ENCODE measurements at places on chromosomes 6 and 20.

- no peak for DNase-seq
Observed at GRCh38 chr6:160462551-160463109, 114.5 kb downstream of the SLC22A3 start.

DNA sequence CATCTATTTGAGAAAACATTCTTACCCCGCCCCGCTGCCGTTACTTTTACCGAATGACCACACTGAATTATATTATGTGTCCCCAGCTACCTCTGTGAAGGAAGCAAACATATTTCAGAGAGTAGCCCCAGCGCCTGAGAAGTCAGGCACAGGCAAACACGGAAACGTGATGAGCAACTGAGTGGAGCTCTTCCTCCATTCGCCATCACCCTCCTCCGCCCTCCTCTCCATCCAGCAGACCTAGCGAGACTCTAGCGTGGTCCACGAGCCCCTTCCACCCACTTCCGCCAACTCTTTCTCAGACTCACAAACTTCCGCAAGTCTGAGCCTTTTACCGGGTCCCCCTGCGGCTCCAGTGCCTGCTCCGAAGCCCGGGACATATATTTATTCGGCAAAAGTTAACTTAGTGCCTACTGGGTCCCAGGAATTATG, 582 bp downstream of the SNRPB start:
- peak; percentile 41 for DNase-seq

- no peak for DNase-seq
Observed at GRCh38 chr6:114346451-114346850, 3.6 kb upstream of the HS3ST5 start.

DNA sequence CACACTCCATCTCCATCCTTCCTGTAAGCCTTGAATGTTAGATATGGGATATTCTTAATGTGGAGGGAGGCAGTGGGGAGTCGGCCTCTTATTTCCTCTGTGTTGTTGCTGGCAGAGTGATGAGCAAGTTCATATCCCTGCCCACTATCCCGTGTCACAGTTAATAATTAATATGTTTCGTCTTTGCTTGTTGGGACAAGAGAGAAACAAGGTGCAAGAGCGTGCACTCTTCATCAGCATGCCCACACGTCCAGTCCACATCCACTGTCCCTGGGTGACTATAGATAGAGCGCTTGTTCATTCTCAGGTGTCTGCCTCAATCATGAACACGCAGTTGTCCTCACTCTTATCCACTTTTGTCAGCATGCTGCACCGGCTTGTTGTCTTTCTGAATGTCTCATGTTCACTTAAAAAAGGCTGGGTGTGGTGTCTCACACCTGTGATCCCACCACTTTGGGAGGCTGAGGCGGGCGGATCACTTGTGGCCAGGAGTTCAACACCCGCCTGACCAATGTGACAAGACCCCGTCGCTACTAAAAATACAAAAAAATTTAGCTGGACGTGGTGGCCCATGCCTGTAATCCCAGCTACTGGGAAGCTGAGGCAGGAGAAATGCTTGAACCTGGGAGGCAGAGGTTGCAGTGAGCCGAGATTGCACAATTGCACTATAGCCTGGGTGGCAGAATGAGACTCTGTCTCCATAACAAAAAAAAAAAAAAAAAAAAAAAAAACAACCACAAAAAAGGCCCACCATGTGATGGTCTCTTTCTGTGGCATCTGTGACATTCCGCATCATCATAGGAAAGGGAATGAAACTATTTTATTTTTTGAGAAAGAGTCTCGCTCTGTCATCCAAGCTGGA, 34.2 kb downstream of the PPP1R3G start:
- no peak for DNase-seq

DNA sequence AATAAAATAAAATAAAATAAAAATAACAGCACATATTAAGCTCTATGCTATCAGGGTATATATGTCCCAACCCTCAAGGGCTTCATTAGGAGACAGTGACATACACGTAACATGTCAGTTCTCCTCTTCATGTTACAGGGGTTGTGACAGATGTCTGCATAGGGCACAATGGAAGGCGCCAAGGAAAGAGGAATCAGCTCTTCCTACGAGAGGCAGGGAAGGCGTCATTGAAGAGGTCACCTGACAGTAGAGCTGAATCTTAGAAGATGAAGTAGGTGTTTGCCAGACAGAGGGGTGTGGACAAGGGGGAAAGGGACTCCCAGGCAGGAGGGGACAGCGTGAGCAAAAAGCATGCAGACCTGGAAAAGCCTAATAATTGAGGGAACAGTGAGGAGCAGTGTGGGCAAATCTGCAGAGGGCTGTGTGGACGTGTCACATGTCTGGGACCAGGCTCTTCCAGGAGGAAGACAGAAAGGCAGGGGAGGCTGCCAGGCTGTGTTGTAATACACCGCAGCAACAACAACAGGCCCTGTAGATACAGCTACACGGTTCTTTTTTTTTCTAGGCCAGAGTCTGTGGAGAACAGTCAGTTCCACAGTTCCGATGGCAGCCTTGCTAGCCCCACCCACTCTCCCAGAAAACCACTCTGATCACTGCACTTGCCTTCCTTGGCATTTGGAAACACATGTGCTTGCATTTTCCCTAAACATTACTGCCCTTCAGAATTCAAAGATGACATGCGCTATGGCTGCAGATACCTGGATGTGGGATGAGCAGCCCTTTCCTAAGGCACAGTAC, 2.5 kb upstream of the FKBP5 start:
- DNase-seq = no peak

DNA sequence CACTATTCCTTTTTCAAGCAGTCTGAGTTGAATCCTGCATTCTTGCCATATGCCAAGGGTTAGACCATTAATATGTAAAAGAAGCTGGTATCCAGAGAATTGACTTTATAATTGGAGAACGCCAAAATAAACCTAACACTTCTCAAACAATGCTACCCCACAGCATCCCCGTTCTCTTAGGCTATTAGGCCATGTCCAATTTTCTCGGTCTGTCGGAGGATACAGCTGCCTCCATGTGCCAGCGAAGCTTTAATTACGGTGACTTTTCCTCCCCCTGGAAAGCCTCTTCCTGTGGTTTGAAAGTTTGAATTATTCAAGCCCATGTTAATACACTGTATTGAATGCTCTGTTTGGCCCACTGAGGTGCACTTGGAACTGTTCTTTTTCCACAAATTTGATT, 60.5 kb downstream of the HS3ST5 start:
- DNase-seq = no peak

GRCh38 chr6:19692506-19693298, 144.5 kb upstream of the ID4 start:
- no peak for DNase-seq

- DNase-seq = no peak
Observed at GRCh38 chr20:18436847-18437246, 30.0 kb downstream of the DZANK1 start.

GRCh38 chr6:90463359-90463758, 123.5 kb downstream of the MAP3K7 start:
- DNase-seq = no peak

- peak; percentile 88 for DNase-seq
Observed at GRCh38 chr20:53578492-53579222, 15.0 kb downstream of the ZNF217 start.

DNA sequence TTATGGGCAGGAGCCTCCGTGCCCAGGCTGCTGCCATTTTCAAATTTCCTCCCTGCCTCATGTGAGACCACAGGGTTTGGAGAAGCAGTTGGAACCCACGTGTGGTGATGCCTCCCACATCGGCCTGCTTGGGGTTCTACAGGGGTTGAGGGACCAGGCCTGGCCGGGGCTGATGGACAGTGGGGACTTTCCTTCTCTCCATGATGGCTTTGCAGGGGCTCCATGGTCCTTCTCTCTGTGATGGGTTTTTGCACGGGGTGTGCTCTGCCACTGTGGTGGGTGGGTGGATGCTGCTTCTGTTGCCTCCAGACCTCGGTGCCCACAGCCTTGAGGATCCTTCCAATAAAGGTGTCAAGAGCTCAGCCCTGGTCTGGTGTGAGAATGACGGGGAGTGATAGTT, 54.4 kb downstream of the ADNP start:
- no peak for DNase-seq

- peak; percentile 66 for DNase-seq
Observed at GRCh38 chr6:36123270-36124139, 6.8 kb upstream of the MAPK13 start.

DNA sequence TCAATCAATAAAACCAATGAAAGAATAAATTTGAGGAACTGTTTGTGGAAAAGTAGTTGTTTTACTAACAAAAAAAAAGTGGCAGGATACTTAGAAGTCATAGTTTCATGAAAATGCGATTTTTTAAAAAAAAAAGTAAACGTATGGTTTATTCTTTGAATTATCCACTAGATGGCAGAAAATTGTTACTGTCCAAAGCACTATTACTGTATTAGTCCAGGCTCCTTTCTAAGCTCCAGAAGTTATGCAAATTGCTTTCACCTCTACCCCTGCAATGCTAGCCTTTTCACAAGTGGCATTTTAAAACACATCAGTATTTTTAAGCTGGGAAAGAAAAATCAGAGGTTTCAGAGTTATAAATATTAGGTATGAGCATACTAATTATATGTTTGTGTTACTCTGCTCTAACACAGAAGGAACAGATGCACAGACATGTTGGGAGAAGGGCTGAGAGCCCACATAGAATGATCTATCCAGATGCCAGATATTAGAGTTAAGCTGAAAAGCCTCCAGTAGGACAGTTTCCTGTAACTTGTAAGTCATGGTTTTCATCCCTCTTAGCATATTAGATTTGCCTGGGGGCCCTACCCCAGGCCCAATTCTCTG, 63.9 kb downstream of the FHL5 start:
- DNase-seq = peak; percentile 49

DNA sequence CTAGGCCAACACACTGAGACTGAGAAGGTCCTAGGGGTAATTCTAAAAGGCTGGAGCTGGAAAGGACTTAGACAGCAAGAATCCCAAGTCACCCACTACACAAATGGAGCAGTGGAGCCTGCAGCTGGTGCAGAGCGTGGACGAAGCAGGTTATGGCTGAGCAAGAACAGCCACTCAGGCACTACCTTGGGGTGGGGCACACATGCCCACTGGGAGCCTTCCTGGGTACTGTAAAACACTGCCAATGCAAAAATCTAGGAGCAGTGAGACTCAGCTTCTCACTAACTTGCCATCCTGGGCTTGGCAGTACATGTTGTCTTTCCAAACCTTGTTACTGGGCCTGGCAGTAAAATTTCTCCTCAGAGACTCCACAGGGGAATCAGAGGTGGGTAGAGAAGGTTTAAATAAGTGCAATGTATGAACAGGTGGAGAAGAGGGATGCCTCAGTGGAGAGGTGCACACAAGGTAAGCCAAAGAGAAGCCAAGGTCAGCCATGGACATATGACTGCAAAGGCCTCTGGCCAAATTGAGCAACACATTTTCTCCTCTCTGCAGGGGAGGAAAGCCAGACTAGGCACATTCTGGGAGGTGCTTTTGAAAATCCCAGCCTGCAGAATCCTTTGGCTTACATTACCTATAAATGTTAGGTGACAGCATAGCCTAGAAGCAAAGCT, 105.6 kb downstream of the TNFRSF21 start:
- DNase-seq = no peak

DNA sequence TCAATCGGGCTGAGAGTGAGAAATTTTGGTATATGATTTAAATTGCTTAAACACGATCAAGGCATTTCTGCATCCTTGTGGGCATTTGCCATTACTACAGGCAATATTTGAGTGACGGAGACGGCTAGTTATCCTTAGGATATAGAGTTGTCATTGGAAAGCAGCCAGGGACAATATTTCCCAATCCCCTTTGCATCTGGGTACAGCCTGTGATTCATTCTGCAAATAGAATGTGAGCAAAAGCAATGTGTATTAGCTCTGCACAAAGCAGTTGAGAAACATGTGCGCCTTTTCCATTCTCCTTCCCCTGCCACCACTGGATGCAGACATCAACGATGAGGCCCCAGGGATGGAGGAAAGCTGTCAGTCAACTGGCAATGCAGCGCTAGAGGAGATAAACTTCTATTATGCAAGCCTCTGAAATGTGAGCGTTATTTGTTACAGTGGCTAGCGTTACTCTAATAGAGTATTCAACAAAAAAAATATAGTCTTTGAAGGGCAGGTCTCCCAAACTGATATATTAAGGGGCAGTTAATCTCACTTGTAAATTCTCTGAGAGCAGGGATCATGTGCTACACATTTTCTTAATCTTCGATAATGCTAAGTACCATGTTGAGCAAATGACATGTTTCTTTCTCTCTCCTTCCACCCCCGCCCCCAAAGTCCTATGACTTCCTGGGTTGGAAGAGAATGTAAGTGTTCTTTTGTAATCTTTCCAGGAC, 37.1 kb upstream of the NCOA3 start:
- DNase-seq = peak; percentile 93

DNA sequence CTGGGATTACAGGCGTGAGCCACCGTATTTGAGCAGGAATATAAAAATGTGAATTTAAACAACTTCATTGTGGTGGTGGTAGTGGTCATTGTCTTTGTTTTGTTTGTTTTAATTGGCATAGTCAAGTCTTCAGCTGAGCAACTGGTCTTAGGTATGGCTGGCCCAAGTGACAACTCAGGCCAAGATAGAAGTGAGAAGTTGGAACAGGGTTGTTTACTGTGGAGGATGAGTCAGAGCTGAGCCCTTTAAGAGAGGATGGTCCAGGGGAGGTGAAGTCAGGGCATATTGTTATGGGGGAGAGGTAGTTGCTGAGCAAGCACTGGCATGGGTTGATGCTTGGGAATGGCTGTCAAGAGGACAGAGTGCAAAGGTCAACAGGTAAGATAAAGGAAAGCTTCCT, 308.2 kb downstream of the FARS2 start:
- DNase-seq = no peak

GRCh38 chr6:13303668-13304017, 24.7 kb downstream of the TBC1D7 start:
- DNase-seq = no peak

DNA sequence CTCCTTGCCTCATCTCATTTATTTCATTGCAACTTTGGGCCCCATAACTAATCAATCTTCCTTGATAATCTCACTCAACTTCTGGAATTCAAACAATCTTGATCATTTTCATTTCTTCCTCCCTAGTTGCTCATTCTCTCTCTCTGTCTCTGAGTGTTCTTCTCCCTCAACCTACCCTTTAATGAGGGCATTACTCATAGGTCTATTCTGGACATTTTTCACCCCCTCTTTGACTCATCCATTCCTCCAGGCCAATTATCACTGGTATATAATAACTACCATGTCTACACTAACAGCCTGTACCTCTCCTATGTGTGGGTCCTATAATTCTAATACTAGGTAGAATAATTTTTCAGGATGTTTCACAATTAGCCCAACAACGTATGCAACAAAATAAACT, 78.8 kb downstream of the COL21A1 start:
- DNase-seq = no peak

DNA sequence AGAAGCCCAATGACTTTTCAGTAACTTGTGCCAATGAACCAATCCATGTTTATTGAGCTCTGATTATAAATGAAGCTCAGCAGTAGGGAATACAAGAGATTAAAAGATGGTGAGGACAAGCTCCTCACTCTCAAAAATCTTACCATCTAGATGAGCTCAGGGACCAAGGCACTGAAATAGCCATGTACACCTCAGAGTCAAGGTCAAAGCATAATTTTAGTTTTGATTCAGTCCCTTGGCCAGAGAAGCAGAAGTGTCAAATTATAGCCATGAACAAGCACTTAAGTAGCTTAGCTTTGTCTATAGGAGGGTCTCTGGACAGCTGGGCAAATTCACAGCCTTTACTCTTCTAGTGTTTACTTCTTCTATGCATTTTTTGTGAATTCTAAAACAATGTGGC, 131.0 kb upstream of the DTNBP1 start:
- DNase-seq = no peak

- no peak for DNase-seq
Observed at GRCh38 chr6:169567819-169568218, 134.0 kb downstream of the WDR27 start.

- DNase-seq = no peak
Observed at GRCh38 chr6:44658571-44658970, 271.1 kb downstream of the CDC5L start.
